ENCODE measurements at places on chromosomes 16 and 17. TPM values are rescaled to one million over a fixed set of nuclear protein-coding genes. Genes with fewer than 3 reads are reported as not detected.

Gene CACNG3
- total RNA-seq = not detected

Gene CDRT15L2
- not detected for total RNA-seq

Gene TBC1D3
- not detected for total RNA-seq

Gene GPRC5C
- 7.9 TPM for total RNA-seq

Gene TMEM238L
- not detected for total RNA-seq

Gene CKLF
- total RNA-seq = 115 TPM

Gene TRAP1
- total RNA-seq = 47.1 TPM

Gene GAST
- total RNA-seq = not detected

Gene LPO
- not detected for total RNA-seq

Gene CDH15
- under 0.01 TPM for total RNA-seq

Gene DHX58
- 13.2 TPM for total RNA-seq

Gene UNC13D
- total RNA-seq = 0.19 TPM

Gene CCDC144A
- total RNA-seq = 5.0 TPM

Gene PRR15L
- not detected for total RNA-seq

Gene SLC47A2
- not detected for total RNA-seq

Gene SPNS3
- not detected for total RNA-seq

Gene DNASE1
- total RNA-seq = 24.0 TPM

Gene FZD2
- 17.8 TPM for total RNA-seq

Gene ABCA10
- 3.9 TPM for total RNA-seq

Gene DNAH3
- total RNA-seq = not detected

Gene CBX2
- 1.3 TPM for total RNA-seq

Gene PABPN1L
- not detected for total RNA-seq

Gene OSGIN1
- 1.1 TPM for total RNA-seq

Gene NUTF2
- 331 TPM for total RNA-seq

Gene MEOX1
- not detected for total RNA-seq

Gene KRTAP4-12
- not detected for total RNA-seq

Gene CCL1
- total RNA-seq = not detected

Gene SPN
- total RNA-seq = not detected

Gene RGS11
- total RNA-seq = 2.3 TPM

Gene TEX14
- under 0.01 TPM for total RNA-seq

Gene UTS2R
- not detected for total RNA-seq

Gene CCL8
- total RNA-seq = not detected

Gene BRCA1
- total RNA-seq = 5.4 TPM

Gene PRSS21
- total RNA-seq = 1.7 TPM

Gene MAP2K6
- total RNA-seq = 0.19 TPM

Gene VAC14
- total RNA-seq = 19.4 TPM

Gene GRIN2C
- 0.28 TPM for total RNA-seq

Gene KRT9
- not detected for total RNA-seq

Gene MFSD6L
- not detected for total RNA-seq

Gene TPSD1
- total RNA-seq = not detected

Gene EPX
- not detected for total RNA-seq

Gene CPHXL2
- not detected for total RNA-seq

Gene TPSG1
- not detected for total RNA-seq

Gene CCL13
- 4.8 TPM for total RNA-seq

Gene CARHSP1
- 121 TPM for total RNA-seq

Gene CFAP97D1
- under 0.01 TPM for total RNA-seq

Data from regular cardiac myocyte (primary cell).